ENCODE measurements at places on chromosomes 3 and 15. TPM values are rescaled to one million over a fixed set of nuclear protein-coding genes. Genes with fewer than 3 reads are reported as not detected.

The CHRM5 gene
- not detected for total RNA-seq

The GCNT3 gene
- not detected for total RNA-seq

The USF3 gene
- total RNA-seq, result 25.2 TPM

The ANKUB1 gene
- total RNA-seq, result not detected

The BLM gene
- 5.0 TPM for total RNA-seq

The KLHL40 gene
- total RNA-seq, result not detected

The ARGFX gene
- total RNA-seq, result not detected

The NOX5 gene
- 0.52 TPM for total RNA-seq

The OSBPL10 gene
- total RNA-seq, result 40.5 TPM

The SLC28A1 gene
- total RNA-seq, result 0.21 TPM

The CHDH gene
- total RNA-seq, result 6.6 TPM

DNA sequence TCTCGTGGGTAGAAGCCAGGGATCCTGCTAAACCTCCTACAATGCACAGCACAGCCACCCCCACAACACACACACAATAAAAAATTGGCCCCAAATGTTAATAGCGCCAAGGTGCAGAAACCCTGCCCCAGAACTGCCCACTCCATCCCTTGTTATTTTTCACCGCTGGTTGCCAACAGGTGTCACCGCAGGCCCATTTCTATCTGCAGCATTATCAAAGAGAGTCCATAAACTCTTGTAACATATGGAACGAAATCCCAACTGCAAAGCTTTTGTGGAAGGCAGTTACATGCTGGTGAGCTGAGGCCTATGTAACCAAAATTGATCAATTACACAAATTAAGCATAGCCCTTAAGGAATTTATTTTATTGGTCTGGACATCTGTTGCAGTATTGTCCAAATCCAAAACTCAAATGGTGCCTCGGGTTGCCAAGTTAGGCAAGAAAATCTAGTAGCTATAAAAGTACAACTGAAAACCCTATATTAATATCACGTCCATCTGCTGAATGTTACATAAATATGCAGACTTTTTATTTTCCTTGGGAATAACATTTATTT is 66.2 kb downstream of the SAMMSON start:
- DNase-seq, result no peak

GRCh38 chr15:68403161-68403941 is 28.6 kb downstream of the ITGA11 start:
- DNase-seq, result peak; percentile 9

- DNase-seq, result no peak
Measured at GRCh38 chr3:87047852-87048251, 56.9 kb upstream of the VGLL3 start.

DNA sequence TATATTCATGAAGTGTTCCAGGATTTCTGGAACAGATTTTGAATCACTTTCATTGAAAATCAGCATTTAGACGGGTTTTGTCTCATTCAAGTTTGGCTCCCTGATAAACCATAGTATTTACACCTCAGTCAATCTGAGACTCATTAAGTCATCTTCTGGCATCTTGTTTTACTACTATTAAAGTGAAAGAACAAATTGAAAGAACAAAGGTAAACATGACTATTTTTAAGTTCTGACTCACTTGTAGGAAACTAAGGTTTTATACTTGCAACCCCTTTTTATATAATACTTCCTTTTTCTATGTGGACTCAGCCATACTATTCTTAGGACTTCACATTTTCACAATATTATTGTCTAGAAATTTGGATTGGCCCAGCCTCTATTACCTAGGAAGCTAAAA is 854.4 kb downstream of the SQOR start:
- DNase-seq, result no peak

DNA sequence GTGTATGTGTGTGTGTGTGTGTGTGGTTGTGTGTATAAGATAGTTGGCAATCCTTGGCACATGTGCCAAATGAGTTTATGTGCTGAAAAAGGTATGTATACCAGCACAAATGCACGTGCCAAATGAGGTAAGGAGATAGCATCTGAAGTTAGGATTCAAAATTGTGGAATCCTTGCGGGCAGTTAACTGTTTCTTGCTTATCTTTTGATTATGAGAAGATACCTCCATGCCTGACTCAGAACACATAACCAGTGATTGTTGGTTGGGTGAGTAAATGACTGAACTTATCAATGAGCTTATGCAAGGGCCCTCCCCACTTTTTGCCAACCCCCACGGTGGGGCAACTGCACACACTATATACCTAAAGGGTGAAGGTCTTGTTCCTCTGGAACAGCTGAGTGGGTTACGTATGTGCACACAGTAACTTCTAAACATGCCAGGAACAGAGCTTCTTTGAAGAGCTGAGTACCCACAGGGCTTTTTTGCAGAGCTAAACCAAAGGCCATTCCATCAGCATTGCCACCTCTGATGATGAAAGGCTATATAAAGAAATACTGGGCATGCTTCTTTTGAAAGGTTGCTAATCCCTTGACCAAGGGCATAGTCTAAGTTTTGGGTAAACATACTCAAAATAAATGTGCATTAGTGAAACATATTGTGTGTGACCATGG is 60.1 kb downstream of the MEIS2 start:
- DNase-seq, result no peak

DNA sequence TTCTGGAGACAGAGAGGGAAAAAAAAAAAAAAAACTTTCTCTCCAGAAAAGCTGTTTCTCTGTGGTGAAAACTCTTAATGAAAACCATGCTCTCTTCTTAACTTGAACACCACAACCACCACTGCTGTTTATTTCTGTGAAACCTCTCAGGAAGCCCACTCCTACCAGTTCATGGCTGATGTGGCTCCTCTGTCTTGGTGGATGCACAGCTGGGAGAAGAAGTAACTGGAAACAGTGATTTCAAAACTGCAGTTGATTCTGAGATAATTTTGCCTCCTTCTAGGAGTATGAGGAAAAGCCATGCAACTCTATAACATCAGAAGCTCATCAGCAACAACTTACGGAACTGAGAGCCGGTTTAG is 40.2 kb upstream of the PYGO1 start:
- no peak for DNase-seq

- DNase-seq, result no peak
Measured at GRCh38 chr3:167886690-167887089, 151.2 kb downstream of the SERPINI1 start.

DNA sequence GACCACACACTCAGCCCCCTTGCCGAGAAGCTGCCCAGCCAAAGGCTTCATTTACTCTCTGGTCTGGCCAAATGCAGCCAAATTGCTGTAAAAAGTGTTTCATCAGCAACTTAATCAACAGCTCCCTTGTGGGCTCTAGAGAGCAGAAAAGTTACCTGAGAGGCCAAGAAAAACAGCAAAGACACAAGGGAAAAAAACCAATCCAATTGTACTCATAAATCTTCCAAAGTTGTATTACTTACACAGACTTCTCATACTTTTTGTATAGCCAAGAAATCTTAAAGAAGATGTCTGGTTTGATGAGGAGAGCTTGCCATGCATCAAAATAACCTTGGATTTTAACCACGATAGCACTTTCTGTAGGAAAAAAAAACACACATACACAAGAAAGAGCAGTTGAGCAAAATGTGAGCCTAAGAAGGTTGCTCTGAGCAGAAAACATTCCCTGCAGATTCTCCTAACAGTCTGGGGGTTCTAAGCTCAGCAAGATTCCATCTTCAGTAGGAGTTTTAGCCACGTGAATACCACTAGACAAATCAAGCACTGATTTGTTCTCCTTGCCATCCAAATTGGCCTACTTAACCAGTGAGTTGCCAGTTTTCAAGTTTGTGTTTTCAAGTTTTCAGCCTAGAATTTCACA is 120.0 kb downstream of the CYP19A1 start:
- no peak for DNase-seq

- DNase-seq, result no peak
Measured at GRCh38 chr15:61057830-61058529, 171.1 kb downstream of the RORA start.

DNA sequence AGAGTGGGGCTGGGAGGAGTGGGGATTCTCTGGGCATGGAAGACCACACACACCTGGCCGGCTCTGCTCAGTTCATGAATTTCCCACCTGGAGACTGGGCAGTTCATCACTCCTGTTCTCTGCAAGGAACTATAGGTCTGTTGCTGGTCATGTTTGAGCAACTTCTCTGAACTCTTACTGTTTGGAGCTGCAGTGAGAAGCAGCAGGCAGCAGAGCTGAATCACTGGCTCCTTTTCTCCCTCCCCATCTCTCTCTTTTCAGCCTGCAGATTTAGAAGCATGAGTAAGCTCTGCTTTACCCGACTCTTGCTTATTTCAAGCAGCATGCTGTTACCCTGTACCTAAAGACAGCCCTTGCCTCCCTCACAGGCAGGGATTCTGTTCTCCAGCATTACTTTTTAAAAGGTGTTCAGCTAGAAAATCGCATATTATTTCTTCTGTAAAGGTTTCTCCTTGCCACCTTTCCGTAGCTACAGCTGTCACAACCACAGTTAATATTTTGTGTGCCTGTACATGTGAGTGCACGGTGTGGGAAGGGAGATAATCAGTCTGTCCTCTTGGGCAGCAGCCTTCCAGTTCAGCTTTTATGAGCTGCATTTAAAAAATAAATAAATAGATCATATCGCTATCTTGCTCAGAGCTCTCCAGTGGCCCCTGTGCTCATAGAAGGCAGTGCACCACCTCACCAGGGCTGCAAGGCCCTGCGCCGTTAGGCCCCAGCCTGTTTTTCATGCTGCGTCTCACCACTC is 131.6 kb downstream of the CHCHD6 start:
- no peak for DNase-seq

DNA sequence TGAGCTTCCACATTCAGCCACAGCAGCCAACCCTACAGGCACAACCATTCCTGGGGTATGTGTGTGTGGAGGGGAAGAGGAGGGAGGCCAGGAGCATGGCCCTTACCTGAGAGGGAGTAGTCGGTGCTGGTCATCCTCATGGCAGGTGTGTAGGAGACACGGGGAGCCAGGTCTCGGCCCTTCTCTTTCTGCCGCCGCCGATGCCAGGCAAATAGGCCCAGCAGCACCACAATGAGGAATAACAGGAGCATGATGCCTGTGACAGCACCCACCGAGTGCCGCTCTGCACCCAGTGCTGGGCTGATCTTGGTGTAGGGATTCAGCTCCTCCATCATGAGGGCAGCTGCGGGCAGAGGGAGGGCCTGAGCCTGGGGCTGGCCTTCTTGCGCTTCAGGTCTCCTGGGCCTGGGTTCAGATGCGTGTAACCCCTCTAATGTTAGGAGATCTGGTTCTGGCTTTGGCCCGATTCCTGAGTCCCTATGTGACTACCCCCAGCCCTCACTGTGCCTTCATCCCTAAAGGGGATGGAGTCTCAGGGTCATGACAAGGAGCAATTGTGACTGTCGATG is 44.4 kb downstream of the RAB11A start:
- no peak for DNase-seq

GRCh38 chr3:38519651-38520050 is 23.5 kb downstream of the EXOG start:
- DNase-seq, result no peak

DNA sequence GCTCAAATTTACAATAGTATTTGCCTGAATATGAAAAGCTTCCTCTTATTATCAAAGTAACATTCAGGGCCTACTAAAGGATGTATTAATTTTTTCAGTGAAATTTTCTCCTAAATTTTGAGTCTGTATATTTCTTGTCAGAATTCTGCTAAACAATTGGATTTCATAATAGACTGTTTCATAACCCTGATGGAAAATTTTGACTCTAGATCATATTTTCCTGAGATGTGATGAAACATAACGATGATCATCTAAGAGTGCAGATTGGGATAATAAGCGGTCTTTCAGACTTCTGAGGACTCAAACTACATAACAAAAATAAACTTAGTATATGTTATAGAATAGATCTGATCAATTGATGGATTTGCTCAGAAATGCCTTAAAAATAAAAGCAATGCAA is 574.5 kb upstream of the TBL1XR1 start:
- no peak for DNase-seq

- no peak for DNase-seq
Measured at GRCh38 chr3:27888562-27888961, 166.4 kb upstream of the EOMES start.

GRCh38 chr15:67019884-67020520 is 45.4 kb upstream of the SMAD3 start:
- no peak for DNase-seq

DNA sequence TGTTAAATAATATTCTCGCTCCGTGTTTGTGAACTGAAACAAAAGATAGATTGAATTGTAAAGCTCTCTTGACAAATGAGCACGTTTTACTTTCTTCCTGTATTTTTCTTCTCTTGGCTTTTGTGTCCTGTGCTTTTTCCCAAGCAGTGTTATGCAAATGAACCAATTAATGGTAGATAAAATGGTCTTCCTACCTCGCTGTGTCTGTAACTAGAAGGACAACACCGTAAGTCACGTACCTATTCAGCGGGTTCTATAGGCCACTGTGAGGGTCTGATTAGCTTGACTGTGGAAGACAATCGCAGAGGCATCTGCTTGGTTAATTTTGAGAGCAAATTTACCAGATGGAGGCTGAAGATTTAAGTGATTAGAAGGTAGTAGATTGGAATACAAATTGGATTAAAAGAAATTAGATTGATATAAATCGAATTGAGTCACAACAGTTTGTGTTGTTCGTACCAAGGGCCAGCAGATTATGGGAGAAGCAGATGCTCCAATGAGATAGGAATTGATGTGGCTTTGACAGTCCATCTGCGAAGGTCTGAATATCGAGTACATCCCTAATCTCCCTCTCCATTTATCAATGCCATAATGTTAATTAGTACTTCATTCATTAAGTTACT is 40.2 kb downstream of the ROBO2 start:
- no peak for DNase-seq

GRCh38 chr3:15636028-15636709 is 34.6 kb downstream of the BTD start:
- DNase-seq, result peak; percentile 73

- DNase-seq, result no peak
Measured at GRCh38 chr3:133910422-133910821, 14.7 kb upstream of the RAB6B start.

DNA sequence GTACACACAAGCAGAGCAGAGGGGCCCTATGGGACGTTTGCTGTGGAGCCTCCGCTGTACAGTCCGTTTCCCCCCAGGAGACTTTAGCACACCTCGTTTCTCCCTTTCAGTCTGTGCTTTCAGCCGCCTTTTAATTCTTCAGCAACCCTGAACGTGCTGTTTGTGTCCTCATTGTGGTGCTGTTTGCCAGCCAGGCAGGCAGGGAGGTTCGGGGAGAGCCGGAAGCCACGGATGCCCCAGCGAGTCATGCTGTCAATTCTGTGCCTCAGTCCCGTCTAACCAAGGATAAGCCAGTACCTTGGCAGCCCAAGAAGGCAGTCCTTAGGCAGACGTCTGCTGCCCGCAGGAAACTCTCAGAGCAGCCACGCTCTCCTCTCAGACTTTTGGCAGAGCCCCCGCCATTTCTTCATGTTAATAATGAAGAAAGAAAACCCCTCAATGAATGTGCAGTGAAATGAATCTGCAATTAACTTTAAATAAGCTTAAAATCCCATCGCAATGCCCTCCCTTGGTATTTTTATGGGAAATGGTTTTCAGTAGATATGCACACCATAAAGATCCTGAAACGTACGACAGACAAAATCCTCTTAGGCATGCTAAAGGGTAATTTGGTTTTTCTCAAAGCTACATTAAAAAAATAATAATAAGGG is 158.6 kb downstream of the UACA start:
- DNase-seq, result no peak

DNA sequence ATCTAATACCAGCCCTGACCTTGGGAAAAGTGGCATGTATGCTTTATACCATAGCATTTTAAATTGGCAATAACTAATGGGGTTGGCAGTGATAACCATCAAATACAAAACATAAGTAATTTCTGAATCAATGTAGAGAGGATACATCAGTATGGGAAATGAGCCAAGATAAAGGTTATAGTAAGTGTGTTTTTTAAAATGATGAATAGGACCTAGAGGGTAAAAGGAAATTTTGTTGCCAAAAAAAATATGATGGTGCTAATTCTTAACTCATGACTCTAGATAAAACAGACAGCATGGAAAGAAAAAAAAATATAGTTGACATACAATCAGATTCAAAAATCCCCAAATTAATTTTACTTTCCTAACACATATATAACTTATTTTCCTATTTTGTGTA is 75.4 kb upstream of the ROBO1 start:
- no peak for DNase-seq

All from uterus (tissue), 4 donors.